NCI-H460 (cell line): ENCODE measurements at places on chromosomes 7 and 10.

DNA sequence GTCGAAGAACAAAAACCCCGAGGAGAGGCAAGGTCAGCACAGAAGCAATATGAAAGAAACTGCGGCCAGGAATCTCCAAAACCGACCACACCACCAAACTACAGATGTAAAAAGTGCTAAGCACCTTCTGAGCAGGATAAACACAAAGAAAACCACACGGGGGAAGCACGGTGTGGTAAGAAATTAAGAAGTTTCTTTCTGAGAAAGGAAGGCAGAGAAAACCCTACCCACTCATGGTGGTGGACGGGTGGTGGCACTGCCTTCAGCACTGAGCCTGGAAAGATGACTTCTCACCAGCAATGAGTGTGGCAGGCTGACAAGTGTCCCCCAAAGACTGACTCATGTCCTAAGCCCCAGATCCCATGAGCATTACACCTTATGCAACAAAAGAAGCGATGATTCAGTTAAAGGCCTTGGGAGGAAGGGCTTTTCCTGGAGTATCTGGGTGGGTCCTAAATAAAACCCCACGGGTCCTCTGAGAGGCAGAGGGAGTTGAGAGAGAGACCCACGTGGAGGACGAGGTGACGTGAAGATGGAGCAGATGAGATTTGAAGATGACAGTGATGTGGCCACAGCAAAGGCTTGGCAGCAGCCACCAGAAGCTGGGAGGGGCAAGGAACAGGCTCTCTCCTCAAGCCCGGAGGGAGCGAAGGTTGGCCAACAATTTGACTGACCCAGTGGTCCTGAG, 124.9 kb downstream of the DLG5 start:
- DNase-seq: no peak

GRCh38 chr7:30027065-30027456, 559 bp upstream of the FKBP14 start:
- DNase-seq: peak; percentile 24

DNA sequence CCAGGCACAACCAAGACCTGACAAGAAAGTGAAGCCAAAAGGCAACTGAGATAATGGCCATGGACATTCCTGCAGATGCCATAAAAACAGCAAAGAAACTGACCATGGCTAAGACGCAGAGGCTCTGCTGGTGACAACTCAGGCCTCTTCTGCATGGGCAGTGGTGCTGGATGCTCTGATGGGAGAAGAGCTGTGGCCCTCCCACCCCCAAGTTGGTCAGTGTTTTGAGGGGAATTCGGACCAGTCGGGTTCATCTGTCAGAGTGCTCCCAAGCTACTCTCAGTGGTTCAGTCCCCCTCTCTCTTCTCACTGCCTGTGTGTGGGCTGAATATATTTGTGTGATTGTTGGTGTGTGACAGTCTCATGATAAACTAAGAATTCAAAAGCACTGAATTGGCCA, 79.0 kb upstream of the GPR26 start:
- no peak for DNase-seq

DNA sequence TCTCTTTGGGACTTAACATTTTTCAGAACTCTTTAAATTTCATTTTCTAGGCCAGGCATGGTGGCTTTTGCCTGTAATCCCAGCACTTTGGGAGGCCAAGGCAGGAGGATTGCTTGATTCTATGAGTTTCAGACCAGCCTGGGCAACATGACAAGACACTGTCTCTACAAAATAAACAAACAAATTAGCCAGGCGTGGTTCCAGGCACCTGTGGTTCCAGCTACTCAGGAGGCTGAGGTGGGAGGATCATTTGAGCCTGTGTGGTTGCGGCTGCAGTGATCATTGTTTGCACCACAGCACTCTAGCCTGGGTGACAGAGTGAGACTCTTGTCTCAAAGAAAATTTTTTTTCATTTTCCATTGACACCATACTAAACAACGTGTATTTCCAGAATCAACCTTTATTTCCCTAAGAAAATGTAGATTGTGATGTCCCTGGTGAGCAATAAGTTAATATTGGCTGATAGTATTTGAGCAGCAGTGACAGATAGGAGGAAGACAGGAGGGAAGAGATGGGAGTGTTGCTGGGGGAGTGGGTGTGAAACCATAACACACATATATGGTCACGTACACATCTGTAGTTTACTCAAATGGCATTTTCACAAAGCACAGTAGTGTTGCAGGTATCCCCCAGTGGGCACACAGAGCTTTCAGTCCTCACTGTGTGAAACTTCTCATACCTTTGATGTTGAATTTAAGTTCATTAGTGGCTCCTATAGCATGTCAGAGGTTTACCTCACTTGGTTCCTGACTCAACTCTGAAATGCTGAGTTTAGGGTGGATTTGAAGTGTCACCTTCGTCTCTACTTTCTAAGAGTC, 205.6 kb downstream of the AUTS2 start:
- DNase-seq: no peak

- peak; percentile 11 for DNase-seq
Measured at GRCh38 chr7:92584953-92585352, 5.2 kb downstream of the FAM133B start.

DNA sequence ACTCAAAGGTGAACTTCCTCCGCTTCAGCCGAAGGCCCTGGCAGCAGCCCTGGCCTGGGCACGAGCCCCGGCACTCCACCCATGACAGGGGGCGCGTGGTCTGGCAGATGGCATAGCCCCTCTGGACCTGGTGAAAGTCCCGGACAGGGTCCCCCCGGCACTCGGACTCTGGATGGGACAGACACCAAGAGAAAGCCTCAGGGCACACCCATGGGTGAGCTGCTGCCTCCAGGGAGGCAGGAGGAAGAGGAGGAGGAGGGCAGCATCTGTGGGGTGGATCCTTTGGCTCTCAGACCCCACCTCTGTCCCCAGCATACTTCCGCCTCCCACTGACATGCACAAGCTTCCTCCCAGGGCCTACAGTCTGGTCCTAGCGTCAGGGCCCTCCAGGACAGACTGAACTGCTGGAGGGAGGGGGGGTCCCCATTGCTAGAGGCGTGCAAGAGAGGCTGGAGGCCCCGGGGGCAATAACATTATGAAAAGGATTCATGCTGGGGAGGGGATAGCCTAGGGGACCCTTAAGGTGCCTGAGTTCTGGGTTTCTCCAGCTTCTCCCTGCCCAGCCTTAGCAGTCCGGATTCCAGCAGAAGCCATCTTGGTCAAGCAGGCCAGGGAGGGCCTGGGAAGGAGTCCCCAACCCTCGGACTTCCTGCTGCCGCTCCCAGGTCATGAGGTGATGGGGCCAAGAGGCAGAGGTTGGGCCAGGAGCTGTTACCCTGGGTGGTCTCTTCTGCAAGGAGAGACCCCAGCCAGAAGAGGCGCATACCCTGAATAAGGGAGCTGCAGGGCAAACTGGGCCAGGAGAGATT, 169.3 kb downstream of the LCOR start:
- no peak for DNase-seq

GRCh38 chr10:6036861-6037321, 25.3 kb downstream of the IL2RA start:
- no peak for DNase-seq

GRCh38 chr10:21304198-21304597, 221.3 kb downstream of the SKIDA1 start:
- DNase-seq: no peak

DNA sequence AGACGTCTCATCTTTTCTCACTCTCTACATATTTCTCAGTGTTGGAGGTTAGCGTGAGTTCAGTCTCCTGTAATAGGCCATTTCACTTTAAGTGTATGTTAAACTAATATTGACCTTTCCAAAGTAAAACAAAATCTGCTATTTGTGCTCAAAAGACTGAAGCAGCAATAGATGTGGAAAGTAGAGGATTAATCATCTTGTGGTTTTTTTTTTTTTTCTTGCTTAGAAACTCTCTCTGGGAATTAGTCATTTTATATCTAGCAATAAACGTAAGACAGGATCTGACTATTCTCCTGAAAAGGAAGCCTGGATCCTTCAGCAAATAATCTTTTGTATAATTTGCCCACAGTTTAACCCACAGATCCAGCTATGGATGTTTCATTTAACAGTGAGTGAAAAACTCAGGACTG, 81.7 kb downstream of the NRP1 start:
- no peak for DNase-seq

GRCh38 chr7:4025210-4025609, 656.9 kb upstream of the FOXK1 start:
- DNase-seq: no peak

- DNase-seq: no peak
Measured at GRCh38 chr7:65804887-65805286, 68.0 kb upstream of the VKORC1L1 start.

GRCh38 chr7:116674508-116675173, 2.6 kb downstream of the MET start:
- DNase-seq: no peak

DNA sequence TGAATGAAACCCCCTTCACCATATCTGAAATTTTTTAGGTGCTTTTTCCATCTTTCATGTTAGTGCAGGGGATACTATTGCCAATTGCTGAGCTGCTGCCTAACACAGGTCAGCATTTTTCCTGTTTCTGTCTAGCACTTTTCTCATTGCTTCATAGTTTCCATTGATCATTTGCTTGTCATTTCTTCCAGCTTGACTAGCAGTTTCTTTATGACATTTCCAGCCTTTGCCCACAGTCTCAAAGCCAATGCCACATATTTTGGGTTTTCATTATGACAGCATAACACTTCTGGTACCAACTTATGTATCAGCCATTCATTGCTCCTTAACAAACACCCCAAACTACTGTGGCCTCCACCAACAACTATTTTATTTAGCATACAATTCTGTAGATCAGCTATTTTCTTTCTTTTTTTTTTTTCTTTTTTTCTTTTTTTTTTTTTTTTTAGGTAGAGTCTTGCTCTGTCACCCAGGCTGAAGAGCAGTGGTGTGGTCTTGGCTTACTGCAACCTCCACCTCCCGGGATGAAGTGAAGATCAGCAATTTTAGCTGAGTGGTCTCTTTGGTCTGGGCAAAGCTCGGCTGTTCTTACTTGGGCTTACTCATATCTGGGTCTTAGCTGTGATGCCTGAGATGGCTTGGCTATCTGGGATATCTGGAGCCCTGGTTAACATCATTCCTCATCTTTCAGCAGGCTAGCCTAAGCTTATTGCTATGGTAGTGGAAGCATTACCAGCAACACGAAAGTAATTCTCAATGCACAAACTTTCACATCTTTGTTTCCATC, 102.3 kb downstream of the EPC1 start:
- DNase-seq: no peak

- DNase-seq: no peak
Measured at GRCh38 chr10:6321880-6322279, 119.1 kb downstream of the PFKFB3 start.

DNA sequence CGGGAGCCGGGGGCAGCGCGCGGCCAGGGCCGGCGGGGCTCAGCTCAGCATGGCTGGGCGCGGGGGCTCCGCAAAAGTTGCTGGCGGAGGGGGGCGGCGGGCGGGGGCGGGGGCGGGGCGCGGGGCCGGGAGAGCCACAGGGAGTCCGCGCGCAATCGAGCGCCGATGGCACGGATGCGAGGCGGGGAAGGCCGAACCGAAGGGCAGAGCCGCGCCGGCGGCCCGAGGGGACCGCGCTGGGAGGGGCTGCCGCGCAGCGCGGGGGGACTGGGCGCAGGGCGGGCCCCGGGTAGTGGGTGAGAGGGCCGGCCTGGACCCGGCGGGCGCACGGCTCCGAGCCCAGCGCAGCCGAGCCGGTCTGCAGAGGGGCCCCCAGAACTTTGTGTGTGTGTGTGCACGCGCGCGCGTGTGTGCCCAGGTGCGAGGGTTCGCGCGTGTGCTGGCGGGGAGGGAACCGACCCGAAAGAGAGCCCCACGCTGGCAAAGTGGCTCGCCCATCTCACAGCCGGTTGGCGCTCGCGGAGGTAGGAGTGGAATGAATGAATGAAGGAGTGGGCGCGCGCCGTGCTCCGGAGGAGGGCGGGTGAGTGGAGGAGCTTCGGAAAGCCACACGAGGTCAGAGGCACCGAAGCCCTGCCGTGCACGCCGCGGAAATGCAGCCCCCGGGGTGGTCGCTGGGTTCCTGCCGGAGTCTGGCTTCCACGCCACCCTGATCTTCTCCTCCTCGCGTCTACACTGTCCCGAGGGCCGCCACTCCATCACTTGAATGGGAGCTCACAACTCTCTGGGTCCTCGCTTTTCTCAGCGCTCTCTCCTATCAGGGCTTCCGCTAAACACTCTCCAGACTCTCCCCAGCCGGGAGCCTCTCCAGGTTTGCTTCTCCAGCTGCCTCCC, at the start of gene HIPK2:
Gene HIPK2 (minus strand): TSS at position 51 of the 894 bp plus-strand sequence. CDS start 375 bp downstream, outside the sequence.
- peak; percentile 54 for DNase-seq

DNA sequence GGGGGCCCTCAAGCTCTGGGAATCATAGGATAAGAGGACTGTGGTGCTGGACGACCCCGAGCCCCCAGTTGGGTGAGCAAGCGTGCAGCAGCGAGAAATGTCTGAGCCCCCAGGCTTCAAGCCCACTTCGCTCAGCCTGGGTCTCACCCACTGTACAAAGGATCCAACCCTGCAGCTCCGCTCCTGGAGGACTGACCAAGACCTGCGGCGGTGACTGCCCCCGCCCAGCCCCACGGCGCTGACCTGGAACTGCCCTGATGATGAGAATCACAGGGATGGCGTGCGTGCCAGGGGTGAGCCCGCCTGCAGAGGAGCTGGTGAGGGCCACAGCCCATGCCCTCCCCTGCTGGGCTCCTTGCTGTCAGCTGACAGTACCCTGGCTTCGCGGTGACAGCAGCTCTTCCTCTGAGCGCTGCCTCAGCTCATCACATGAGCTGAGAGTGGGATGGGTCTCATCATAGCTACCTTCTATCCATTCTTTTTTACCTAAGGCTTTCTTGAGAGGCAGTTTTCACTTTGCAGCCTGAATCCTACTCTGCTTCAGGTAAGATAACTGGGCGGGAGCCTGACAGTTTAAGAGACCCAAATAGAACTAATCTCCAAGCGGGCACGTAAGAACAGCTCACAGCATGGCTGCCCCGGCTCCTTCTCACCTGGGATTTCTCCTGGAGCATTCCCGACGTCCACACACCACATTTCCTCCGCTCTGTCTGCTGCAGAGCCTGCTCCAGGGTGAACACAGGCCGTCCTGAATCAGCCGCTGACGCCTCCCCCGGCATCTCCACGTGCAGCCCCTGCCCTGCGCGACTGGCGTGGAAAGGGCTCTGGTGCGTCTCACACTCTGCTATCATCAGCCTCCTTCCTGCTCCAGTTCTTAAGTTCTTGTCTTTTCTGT, 329.9 kb downstream of the PTPRN2 start:
- no peak for DNase-seq

- DNase-seq: no peak
Measured at GRCh38 chr10:104417637-104418292, 64.1 kb downstream of the CFAP58 start.

- DNase-seq: no peak
Measured at GRCh38 chr7:138126928-138127327, 50.7 kb downstream of the AKR1D1 start.

DNA sequence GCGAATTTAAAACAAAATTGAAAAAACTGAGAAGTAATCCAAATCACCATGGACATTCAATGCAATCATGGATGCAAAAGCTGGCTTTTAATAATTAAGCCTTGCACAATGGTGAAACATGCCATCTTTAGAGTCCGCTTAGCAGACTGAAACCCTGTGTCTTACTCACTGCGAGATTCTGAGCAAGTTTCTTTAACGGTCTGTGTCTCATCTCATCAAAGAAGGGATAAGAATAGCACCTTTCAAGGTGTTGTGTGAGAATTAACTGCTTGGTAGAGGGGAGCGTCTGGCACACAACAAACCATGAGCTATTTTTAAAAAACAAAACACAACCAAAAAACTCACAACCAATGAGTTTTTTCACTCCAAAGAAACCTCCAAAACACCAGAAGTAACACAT, 21.4 kb downstream of the ACBD7 start:
- DNase-seq: no peak

- DNase-seq: no peak
Measured at GRCh38 chr10:33661580-33662336, 327.3 kb upstream of the NRP1 start.
